ENCODE measurements at places on chromosomes 1 and 21.

GRCh38 chr21:32426592-32427051, 14.1 kb downstream of the EVA1C start:
- DNase-seq = no peak

DNA sequence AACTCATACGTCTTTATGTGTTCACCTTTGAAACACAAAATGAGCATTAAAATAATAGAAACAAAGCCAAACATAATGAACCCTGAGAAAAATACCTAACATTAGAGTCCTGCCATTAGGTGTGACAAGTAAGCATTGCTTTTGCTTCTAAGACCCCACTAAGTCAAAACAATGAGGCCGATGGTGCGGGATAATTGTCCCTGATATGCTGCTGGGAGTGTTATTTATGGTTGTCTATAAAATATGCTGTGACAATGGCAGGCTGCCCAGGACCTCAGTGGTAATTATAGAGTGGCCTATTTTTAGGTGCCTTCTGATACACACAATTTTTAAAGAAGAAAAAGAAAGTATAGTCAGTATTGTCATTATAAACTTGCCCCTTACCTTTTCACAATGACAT, 1423.1 kb downstream of the AMY1C start:
- no peak for DNase-seq

DNA sequence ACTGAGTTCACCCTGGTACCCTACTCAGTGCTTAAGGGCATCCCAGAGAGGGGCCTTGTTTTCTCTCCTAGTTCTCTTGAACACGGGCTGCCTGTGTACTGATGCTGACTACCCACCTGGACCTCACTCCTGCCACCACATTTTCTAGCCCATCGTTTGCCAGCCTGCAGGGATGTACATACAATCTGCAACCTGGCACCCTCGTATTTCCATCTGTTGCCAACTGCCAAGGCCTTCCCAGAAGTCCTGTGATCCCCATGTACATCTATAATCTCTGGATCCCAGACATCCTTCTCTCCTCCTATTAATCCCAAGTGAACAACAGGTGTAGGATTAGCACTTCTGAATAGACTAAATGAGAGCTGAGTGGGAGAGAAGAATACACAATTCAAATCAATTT, 212.0 kb downstream of the SLC45A1 start:
- DNase-seq = no peak

DNA sequence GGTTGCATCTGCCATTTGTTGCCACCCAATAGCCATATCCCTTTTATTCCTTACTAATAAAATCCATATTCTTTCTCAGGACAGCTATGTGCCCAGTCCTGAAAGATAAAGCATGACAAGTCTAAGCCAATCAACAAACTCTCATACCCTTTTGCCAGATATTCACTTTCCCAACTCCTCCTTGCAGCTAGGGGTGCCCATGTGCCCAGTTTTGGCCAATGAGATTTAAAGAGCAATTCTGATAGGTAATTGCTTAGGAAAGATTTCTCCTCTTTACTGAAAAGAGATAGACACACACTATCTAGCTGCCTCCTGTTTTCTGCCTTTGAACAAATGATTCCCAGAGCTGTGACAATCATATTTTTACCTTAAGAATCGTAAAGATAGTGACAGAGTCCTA, 55.1 kb upstream of the LRRC8D start:
- DNase-seq = no peak

- DNase-seq = peak; percentile 10
These were observed 4.9 kb upstream of the SHISA4 start for GRCh38 chr1:201883786-201884185.

DNA sequence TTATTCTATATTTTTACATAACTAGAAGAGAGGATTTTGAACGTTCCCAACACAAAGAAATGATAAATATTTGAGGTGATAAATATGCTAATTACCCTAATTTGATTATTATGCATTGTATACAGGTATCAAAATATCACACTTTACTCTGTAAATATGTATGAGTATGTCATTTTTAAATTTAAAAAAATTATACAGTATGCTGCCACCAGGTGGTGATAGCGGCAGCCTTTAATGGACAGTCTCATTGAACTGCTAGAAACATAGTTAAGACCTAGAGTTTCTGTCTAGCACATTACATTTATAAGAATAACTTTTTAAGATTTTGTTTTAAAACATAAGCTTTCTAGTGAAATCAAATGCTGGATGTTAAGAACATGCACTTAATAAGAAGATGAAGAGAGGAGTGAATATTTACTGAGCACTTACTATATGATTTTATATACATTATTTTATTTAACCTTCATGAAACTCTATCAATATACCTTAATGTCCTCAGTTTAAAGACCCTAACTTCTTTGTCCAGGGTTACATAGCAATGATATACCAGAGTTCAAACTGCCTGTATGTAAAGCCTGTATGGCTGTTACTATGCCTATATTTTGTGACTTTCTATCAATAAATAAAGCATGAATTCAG, 207.1 kb downstream of the NUF2 start:
- DNase-seq = peak; percentile 35

Data from GM12865 (cell line).